ENCODE measurements at places on chromosomes 12 and 14. TPM values are rescaled to one million over a fixed set of nuclear protein-coding genes. Genes with fewer than 3 reads are reported as not detected.

DNA sequence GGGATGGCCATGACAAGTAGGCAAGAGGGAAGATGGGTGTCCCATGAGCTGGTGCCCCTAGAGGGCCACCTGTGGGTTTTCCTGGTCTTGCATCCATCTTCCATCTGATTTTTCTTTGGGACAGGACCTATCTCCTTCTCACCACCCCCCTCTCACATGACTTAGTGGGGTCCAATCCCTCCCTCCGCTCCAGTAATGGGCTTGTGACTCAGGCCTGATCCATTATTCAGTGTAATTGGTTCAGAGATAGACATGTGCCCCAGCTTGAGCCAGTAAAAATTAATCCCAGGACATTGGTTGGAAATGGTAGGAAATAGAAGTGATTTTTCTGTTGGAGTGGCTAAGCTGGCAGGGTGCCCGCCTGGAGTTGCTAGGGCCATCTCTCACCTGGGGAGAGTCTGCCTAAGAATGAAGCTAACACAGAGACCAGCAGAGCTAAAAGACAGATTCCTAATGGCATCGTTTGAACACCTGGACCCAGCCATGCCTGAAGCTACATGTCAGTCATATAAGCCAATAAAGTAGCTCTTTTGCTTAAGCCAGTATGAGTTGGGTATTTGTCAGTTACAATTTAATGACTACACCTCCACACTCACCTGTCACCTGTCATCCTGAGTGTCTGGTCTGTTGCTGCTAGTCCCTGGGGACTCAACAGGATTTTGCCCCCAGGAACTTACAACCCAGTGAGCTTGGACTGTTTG lies 14.7 kb downstream of the RASAL1 start:
- H3K36me3 ChIP-seq = no peaks in the 10 kb centered on the region
- no peak overlapping the region for H3K27ac ChIP-seq
- no peak overlapping the region for H3K4me3 ChIP-seq
- peaks cover 3% of the 10 kb centered on the region for H3K27me3 ChIP-seq

The TAS2R8 gene
- 0.24 TPM for total RNA-seq

DNA sequence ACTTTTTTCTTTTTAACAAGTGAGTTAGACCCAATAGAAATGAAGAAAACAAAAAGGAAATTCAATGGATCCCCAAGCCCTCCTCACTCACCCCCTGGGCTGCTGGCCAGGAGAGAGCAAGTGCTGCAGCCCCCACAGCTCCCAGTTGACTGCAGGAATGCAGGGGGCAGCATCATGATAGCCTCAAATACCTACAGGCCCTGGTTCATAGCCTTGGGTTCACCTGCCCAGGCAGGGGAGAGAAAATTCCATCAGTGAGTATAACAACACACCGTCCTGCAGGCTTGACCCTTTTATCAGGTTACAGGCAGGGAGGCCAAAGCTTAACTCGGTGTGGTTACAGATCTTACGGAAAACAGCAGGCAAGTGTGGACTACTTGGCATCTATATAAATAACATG lies 76.3 kb downstream of the PHLDA1 start:
- DNase-seq = no peak
- H3K27ac ChIP-seq = peak overlapping the region; percentile 73
- H3K27me3 ChIP-seq = no peaks in the 10 kb centered on the region
- peaks cover 51% of the 10 kb centered on the region for H3K4me1 ChIP-seq

- peaks cover 21% of the 10 kb centered on the region for H3K4me1 ChIP-seq
- H3K36me3 ChIP-seq = peaks cover 35% of the 10 kb centered on the region
- H3K4me3 ChIP-seq = no peak overlapping the region
- peak overlapping the region; percentile 49 for H3K27ac ChIP-seq
- no peak for DNase-seq
Observed at GRCh38 chr12:109951751-109952150, 44.4 kb downstream of the GIT2 start.

The SAMD15 gene
- 9.5 TPM for total RNA-seq

The ABCD2 gene
- not detected for total RNA-seq

The DDX47 gene
- total RNA-seq = 115 TPM

- no peak overlapping the region for H3K27ac ChIP-seq
Observed at GRCh38 chr14:28756269-28756883, 10.2 kb upstream of the FOXG1 start.

The TC2N gene
- total RNA-seq = 36.6 TPM

GRCh38 chr14:24246765-24247212 lies 4.4 kb upstream of the TINF2 start:
- H3K27ac ChIP-seq = no peak overlapping the region
- no peak overlapping the region for H3K4me3 ChIP-seq
- peaks cover 9% of the 10 kb centered on the region for H3K4me1 ChIP-seq
- no peaks in the 10 kb centered on the region for H3K36me3 ChIP-seq
- no peaks in the 10 kb centered on the region for H3K27me3 ChIP-seq

The FAM186B gene
- total RNA-seq = 0.24 TPM

DNA sequence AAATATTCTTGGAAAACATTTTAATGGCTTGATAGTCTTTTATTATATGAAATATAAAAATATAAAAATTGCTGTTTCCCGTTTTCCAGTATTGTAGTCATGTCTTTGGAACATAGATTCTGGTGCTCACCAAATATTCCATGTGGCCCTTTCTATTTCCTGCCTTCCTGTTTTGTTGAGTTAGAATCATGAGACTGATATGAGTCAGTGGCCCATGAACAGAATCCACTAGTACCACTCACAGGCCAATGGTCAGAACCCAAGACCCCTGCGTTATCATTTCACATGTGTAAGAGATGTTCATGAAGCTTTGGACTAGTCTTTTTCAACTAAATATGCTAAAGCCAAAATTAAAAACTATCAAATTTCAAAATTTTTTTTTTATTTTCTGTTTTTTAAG lies 56.9 kb downstream of the BICD1 start:
- no peaks in the 10 kb centered on the region for H3K4me1 ChIP-seq
- H3K27me3 ChIP-seq = no peaks in the 10 kb centered on the region
- no peak for DNase-seq
- peaks cover 22% of the 10 kb centered on the region for H3K36me3 ChIP-seq
- no peak overlapping the region for H3K4me3 ChIP-seq

The REP15 gene
- total RNA-seq = 3.0 TPM

The CMKLR1 gene
- not detected for total RNA-seq

The TAS2R43 gene
- total RNA-seq = 1.2 TPM

DNA sequence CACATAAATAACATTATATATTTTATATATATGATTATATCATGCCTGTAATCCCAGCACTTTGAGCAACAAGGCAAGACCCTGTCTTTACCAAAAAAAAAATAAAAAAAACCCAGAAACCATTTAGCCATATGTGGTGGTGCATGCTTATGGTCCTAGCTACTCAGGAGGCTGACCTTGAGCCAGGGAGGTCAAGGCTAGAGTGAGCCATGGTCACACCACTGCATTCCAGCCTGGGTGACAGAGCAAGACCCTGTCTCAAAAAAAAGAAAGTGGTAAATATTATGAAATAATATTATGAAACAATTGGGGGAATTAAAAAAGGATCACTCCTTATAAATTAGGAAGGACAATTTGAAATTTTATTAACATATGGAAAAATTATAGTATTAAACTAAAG lies 16.0 kb downstream of the RAD51B start:
- peaks cover 4% of the 10 kb centered on the region for H3K36me3 ChIP-seq
- no peak overlapping the region for H3K27ac ChIP-seq
- no peak for DNase-seq
- H3K4me1 ChIP-seq = peaks cover 1% of the 10 kb centered on the region
- H3K27me3 ChIP-seq = no peaks in the 10 kb centered on the region
- H3K4me3 ChIP-seq = no peak overlapping the region

- H3K4me1 ChIP-seq = peaks cover 9% of the 10 kb centered on the region
- no peaks in the 10 kb centered on the region for H3K36me3 ChIP-seq
- no peak for DNase-seq
- no peak overlapping the region for H3K27ac ChIP-seq
- H3K4me3 ChIP-seq = no peak overlapping the region
- H3K27me3 ChIP-seq = peaks cover 7% of the 10 kb centered on the region
Observed at GRCh38 chr12:71567537-71567936, 96.1 kb downstream of the ZFC3H1 start.

The ZFHX2 gene
- total RNA-seq = 16.4 TPM

GRCh38 chr14:38143170-38143569 lies 64.5 kb upstream of the SSTR1 start:
- no peaks in the 10 kb centered on the region for H3K27me3 ChIP-seq
- DNase-seq = no peak
- no peak overlapping the region for H3K4me3 ChIP-seq
- no peaks in the 10 kb centered on the region for H3K36me3 ChIP-seq
- H3K27ac ChIP-seq = no peak overlapping the region

- peaks cover 35% of the 10 kb centered on the region for H3K27me3 ChIP-seq
- no peak for DNase-seq
- no peak overlapping the region for H3K27ac ChIP-seq
- H3K36me3 ChIP-seq = no peaks in the 10 kb centered on the region
Observed at GRCh38 chr14:47103771-47104170, 452.2 kb upstream of the RPL10L start.

The APOLD1 gene
- total RNA-seq = 5.3 TPM

- no peaks in the 10 kb centered on the region for H3K27me3 ChIP-seq
- no peak overlapping the region for H3K27ac ChIP-seq
- H3K4me3 ChIP-seq = no peak overlapping the region
- DNase-seq = no peak
- H3K36me3 ChIP-seq = peaks cover 36% of the 10 kb centered on the region
Observed at GRCh38 chr12:14399871-14400270, 34.4 kb downstream of the ATF7IP start.

The ABHD4 gene
- 30.5 TPM for total RNA-seq

The PLBD1 gene
- total RNA-seq = 26.1 TPM

DNA sequence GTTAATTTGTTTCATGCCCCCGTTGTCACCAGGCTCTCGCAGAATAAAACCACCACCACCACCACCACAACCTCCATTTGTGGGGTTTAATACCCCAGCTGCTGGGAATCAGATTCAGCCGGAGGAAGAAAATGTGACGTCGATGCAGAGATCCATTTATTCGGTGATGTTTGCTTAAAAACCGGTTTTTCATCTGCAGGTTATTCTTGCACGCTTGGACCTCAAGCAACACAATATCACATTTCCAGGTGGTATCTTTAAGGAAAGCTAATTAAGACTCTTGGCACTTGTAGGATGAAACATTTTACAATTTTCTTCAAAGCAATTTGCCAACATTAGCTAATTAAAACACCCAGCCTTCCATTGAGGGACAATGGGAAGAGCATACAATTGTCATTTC lies 39.8 kb downstream of the SPRING1 start:
- H3K36me3 ChIP-seq = no peaks in the 10 kb centered on the region
- peak overlapping the region; percentile 37 for H3K4me3 ChIP-seq
- peaks cover 44% of the 10 kb centered on the region for H3K4me1 ChIP-seq
- H3K27ac ChIP-seq = peak overlapping the region; percentile 93
- peaks cover 28% of the 10 kb centered on the region for H3K27me3 ChIP-seq

- no peak overlapping the region for H3K27ac ChIP-seq
- H3K36me3 ChIP-seq = no peaks in the 10 kb centered on the region
- DNase-seq = no peak
- no peak overlapping the region for H3K4me3 ChIP-seq
- peaks cover 10% of the 10 kb centered on the region for H3K4me1 ChIP-seq
Observed at GRCh38 chr14:76908834-76909233, 82.6 kb downstream of the LRRC74A start.

The PPP1R3E gene
- 8.4 TPM for total RNA-seq

DNA sequence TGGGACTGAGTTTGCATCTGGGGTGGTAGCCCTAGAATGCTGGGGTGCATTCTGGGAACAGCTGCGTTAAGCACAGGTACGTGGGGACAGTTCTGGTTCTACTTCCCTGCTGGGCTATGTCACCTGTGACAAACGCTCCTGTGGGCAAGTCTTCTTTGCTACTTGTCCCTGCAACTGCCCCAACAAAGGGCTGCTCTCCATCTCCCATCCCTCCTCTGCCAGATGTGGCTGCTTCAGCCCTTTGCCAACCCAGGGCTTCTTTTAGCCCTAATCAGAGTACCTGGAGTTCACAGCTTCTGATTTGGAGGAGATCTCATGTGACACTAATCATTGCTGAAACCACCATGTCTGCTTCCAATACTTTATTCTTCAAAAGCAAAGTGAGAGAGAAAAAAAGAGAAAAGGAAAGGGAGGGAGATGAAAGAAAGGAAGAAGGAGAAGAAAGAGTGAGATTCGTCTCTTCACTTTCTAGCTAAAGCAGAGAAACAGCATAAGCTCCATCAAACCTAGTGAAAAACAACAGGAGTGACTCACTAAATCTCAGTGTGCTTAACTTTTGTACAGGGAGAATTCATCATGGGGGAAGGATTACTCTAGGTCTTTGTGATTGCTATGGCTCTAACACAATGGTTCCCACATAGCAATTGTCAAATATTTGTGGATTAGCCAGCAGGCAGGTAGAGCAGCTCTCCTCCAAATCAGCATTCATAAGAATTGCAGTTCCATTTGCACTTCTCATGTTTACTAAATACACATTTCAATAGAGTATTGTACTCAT lies 174.8 kb downstream of the LRIG3 start:
- peak overlapping the region; percentile 51 for H3K27ac ChIP-seq
- no peaks in the 10 kb centered on the region for H3K27me3 ChIP-seq
- H3K36me3 ChIP-seq = no peaks in the 10 kb centered on the region
- no peak overlapping the region for H3K4me3 ChIP-seq
- H3K4me1 ChIP-seq = peaks cover 17% of the 10 kb centered on the region
- no peak for DNase-seq

GRCh38 chr12:29582677-29583272 lies 85.3 kb upstream of the OVCH1 start:
- H3K27me3 ChIP-seq = no peaks in the 10 kb centered on the region
- H3K27ac ChIP-seq = no peak overlapping the region
- DNase-seq = no peak
- H3K4me1 ChIP-seq = peaks cover 1% of the 10 kb centered on the region
- no peak overlapping the region for H3K4me3 ChIP-seq

GRCh38 chr14:63011623-63012022 lies 33.6 kb downstream of the KCNH5 start:
- no peak overlapping the region for H3K27ac ChIP-seq
- no peak for DNase-seq
- H3K27me3 ChIP-seq = no peaks in the 10 kb centered on the region
- no peaks in the 10 kb centered on the region for H3K36me3 ChIP-seq
- no peak overlapping the region for H3K4me3 ChIP-seq

GRCh38 chr12:19238540-19238939 lies 109.0 kb downstream of the PLEKHA5 start:
- no peaks in the 10 kb centered on the region for H3K27me3 ChIP-seq
- H3K27ac ChIP-seq = peak overlapping the region; percentile 59
- H3K4me3 ChIP-seq = no peak overlapping the region
- H3K4me1 ChIP-seq = peaks cover 33% of the 10 kb centered on the region

DNA sequence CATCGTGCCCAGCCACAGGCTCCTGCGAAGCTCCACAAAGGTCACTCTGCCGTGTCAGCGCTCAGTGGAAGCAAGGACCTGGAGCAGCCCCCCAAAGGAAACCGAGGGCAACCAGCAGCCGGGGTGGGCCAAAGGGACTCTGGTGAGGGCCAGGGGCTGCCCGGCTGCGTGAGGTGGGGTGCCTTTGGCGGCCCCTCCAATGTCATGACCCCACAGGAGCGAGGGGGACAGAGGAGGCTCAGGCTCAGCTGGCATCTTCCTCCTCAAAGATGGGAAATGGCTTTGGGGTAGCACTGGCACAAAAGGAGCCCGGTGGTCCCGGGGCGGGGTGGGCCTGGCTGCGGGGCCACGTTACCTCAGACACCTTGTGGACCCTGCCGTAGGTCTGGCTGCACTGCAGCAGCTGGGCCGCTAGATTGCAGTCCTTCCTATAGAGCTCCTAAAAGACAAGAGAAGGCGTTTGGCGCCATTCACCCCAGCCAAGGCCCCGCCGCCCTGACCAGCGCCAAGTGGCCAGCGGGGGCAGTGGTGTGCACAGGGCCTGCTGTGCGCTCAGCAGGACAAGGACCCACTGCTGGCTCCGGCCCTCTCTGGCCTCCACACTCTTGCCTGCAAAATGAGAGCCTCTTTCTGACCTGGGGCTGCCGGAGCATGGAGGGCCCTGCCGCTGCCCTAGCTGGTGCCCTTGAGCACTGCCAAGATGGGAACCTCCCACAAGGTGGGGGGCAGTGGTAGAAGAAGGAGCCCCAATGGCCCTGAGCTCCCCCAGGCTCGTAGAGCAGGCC lies 46.9 kb downstream of the BEGAIN start:
- no peaks in the 10 kb centered on the region for H3K4me1 ChIP-seq
- no peak overlapping the region for H3K27ac ChIP-seq
- no peak for DNase-seq
